ENCODE measurements at places on chromosomes 6 and 20. TPM values are rescaled to one million over a fixed set of nuclear protein-coding genes. Genes with fewer than 3 reads are reported as not detected.

GRCh38 chr6:136410201-136411024 is 120.8 kb upstream of the BCLAF1 start:
- DNase-seq, result no peak

- peak; percentile 13 for DNase-seq
Measured at GRCh38 chr6:88492824-88493223, 326.7 kb upstream of the CNR1 start.

GRCh38 chr6:142857796-142858555 is 87.0 kb downstream of the HIVEP2 start:
- no peak for DNase-seq

The SMAP1 gene
- 15.6 TPM for polyA plus RNA-seq

DNA sequence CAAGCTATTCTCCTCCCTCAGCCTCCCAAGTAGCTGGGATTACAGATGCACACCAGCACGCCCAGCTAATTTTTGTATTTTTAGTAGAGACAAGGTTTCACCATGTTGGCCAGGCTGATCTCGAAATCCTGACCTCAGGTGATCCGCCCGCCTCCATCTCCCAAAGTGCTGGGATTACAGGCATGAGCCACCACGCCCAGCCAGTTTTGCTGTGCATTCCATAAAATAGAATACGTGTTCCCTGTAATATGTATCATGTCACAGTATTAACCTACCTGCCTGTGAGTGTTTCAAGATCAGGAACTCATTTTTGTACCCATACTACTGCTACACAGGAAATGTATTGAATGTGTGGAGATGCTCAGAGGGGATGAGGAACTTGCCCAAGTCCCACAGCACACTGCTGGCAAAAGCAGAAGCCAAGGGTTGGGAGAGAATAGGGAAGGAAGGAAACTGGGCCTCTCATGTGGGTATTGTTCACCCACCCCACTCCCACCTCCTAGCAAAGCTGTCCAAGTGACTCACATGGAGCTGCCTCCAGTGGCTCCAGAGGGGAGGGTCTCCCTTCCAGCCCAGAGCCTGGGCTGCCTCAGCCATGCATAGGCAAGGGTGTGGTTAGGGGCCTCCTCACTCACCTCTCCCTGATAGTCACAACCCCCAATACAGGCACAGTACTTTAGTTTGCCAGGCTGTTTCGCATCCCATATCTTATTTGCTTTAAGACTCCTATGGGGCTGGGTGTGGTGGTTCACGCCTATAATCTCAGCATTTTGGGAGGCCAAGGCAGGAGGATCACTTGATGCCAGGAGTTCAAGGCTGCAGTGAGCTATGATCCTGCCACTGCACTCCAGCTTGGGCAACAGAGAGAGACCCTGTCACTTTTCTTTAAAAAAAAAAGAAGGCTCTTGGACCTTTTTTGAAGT is 9.4 kb downstream of the HM13 start:
- no peak for DNase-seq

GRCh38 chr20:58213121-58213520 is 15.3 kb downstream of the ANKRD60 start:
- DNase-seq, result peak; percentile 29

DNA sequence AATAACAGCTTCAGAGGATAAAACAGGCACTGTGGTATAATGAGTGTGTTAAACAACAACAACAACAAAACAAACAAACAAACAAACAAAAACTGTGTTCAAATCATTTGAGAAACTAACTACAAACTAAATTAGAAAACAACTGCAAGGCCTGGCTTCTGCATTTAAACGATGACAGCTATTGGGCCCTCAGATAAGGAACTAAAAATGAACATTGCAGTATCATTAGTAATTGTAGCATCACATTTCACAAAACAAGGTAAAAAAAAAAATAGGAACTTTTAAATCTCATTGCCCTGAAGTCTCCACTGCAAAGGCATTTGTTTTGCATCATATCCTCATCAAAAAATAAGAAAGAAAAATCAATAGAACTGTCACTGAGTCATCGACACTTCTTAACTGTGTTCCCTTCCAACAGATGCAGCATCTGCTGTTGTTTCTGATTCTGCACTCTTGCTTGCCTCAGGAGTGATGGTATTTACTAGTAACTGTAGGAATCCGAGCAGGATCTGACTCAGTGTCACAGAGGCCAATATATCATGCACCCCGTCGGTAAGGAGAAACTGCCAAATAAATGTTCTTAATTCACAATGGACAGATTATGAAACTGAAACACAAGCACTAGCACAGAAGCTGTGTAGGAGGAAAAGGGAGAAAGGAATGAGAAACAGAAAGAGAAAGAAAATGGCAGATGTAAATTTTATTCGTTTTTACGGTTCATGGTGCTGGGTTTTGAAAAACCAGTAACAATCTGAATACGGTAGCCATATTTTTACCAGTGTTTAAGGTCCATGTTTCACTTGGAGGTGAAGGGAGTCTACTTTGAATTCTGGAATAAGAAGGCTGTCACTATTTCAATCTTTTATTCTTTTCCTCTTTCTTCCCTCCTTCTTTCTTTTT is 365.7 kb upstream of the EPHA7 start:
- no peak for DNase-seq

GRCh38 chr6:166872531-166873009 is 83.8 kb downstream of the RNASET2 start:
- no peak for DNase-seq

DNA sequence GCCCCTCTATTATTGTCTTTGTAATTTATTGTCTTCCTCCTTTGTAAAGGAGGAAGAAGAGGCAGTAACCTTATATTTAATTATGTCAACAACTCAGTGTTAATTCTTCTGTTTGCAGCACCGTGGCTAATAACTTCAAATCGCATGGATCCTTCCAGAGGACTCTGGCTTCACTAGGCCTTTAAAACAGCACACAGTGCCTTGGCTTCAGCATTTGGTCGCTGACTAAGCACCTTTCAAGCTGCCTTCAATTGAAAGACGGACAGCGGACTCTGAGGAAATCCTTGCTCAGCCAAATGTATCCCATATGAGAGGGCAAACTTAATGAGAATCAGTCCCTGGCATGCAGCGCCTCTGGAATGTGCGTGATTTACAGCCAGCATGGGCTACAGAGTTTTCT is 64.2 kb downstream of the SGK1 start:
- DNase-seq, result no peak

The UTRN gene
- 10.6 TPM for polyA plus RNA-seq

Measured in A549 (cell line).